ENCODE measurements at places on chromosomes 3 and 15.

DNA sequence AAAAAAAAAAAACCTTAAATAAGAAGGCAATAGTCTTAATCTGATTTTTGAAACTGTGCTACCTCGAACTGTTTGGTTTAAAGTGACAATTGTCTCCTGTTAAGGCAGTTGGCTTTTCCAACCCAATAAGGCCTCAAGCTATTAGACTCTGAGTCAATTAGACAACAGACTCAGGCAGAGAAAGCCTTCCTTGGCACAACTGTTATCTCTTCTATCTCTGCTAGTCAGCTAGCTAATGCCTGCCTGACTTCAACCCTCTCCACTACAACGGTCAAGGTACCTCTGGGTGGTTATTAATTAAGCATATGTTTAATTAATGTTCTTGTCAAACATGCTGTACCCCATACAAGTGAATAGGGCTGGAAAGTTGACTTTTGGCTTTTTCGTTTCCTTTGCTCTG lies 110.2 kb upstream of the NLGN1 start:
- DNase-seq: no peak

DNA sequence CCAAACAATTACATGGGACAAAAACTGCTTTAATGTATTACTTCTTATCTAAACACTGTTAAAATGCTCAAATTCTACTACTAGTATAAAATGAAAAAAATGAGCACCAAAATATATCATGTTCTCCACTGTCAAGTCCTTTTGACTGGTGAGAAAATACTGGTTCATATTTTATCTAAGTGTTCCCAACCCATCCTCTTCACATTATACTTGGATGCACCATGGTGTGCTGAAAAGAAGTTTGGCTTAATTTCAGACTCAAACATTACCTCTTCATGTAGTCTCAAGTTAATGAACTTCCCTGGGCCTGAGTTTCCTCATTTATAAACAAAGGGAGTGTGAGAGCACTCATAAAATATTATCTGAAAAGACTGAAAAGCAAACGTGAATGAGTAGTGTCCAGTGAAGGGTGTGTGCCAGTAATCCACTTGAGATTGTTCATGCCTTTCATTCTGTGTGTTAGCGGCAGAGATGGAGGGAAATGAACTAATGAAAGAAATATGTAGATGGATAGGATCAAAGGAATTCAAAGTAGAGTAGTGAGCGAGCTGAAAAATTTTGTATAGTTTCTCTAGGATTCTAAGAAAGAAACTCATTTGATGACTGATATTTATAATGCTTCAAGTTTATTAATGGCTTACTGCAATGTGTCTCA lies 263.2 kb downstream of the NLGN1 start:
- DNase-seq: no peak

- DNase-seq: no peak
Measured at GRCh38 chr15:84981711-84982300, at the start of gene PDE8A. Gene PDE8A (plus strand): TSS chr15:84981856. CDS start chr15:84982163, 307 bp downstream.

DNA sequence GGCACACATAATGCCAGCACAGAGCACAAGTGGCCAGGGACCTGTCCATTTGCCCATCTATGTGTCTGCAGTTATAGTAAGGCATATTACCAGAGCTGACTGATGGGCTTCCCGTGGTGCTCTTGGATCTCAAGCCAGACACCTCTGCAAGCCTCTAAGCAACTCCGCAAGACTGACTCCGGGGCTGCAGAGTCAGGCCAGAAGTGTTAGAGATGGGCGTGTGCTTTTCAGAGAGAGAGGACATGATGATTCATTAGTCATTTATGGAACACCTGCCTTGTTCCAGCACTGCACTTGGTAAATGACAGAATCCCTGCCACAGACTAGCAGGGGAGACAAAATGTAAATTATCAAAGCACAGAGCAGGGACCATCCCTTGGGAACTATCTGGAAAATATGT lies 559.0 kb downstream of the PDCD6IP start:
- DNase-seq: no peak

DNA sequence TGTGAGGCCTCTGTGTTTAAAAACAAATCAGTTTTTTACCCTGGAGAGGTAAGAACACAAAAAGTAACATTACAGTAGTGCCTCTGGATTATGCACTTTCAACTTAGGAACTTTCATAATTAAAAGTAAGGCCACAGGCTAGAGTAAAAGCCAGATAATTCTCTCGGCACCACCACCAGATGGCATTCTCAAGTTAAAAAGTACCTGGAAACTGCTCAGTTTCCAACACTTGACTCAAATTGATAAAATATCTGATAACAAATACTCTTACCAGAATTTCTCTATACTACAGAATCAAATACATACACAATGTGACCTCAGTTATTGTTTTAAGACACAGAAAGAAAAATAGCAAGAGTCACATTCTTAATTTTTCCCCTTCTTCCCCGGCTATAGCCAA lies 19.9 kb downstream of the SPICE1 start:
- no peak for DNase-seq

GRCh38 chr3:95037927-95038326 lies 975.1 kb downstream of the NSUN3 start:
- no peak for DNase-seq

DNA sequence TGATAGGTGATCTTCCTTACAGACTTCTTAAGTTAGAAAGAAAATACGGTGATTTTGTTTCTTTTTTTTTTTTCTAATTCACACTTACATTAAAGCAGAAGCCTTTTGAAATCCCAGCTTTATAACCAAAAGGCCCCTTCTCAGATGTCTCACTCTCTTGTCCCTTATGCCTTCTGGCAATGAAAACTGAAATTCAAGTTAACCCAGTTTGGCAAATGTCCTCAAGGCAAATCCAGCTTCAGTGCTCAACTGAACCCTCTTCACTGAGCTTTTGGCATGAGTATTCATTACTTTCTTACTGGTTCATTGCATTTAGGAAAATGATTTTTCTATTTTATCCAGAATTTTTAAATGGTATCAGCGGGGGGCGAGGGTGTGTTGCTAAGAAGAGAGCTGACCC lies 17.0 kb downstream of the PLCH1 start:
- DNase-seq: no peak

DNA sequence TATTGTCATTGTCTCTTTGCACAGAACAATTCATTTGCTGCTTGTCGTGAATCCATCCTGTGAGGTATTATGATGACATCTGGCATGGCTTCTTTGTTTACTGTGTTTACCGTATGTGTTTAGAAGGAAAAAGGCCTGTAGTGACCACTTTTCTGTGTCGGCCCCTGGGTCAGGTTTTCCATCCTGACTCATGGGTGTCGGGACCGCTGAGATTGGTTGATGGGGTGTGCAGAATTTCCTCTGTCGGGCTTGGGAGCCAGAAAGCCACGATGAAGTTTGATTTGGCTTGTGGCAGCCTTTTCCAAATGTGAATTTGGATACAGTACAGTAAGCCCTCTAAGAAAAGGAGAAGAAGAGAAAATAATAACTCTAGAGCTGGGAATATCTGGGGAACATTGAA lies 113.5 kb downstream of the FNDC3B start:
- no peak for DNase-seq

- DNase-seq: peak; percentile 37
Measured at GRCh38 chr3:3170998-3171397, 8.5 kb downstream of the CRBN start.

- peak; percentile 73 for DNase-seq
Measured at GRCh38 chr15:77409259-77410156, 10.4 kb downstream of the PEAK1 start.

GRCh38 chr3:149020839-149021252 lies 29.5 kb downstream of the GYG1 start:
- no peak for DNase-seq

GRCh38 chr3:98020412-98020811 lies 14.7 kb downstream of the GABRR3 start:
- no peak for DNase-seq

- no peak for DNase-seq
Measured at GRCh38 chr3:143811602-143812001, 36.7 kb downstream of the SLC9A9 start.

GRCh38 chr15:40364251-40364650 lies 6.2 kb downstream of the DISP2 start:
- no peak for DNase-seq

DNA sequence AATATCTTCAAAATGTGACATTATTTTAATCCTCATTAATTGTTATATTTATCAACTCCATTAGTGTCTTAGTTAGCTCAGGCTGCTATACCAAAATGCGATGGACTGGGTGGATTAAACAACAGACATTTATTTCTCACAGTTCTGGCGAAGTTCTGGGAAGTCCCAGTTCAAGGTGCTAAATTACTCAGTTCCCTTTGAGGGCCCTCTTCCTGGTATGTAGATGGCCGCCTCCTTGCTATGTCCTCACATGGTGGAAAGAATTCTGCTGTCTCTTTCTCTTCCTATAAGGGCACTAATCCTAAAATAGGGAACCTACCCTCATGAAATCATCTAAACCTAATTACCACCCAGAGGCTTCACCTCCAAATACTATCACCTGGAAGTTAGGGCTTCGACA lies 38.8 kb upstream of the DUT start:
- DNase-seq: no peak

GRCh38 chr3:13538520-13539291 lies 10.2 kb upstream of the FBLN2 start:
- DNase-seq: no peak

DNA sequence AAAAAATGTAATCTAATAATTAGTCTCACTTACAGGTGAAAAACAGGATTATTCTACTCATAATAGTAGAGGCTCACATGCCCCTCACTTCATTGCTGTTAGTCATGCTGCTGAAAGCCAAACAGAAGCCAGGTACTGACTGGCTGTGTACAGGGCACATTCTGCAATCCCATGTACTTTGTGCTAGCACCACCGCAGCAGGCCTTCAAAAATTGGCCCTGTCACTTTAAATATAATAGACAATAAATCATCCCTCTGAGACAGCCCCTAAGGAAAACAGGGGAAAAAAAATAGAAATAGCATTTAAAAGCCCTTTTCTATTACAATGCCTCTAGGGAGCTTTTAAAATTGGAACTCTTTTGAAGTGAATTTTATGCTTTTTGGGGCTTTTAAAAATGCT lies 723.8 kb downstream of the TUSC7 start:
- no peak for DNase-seq

GRCh38 chr3:123396171-123397049 lies 52.5 kb downstream of the ADCY5 start:
- peak; percentile 94 for DNase-seq

GRCh38 chr15:74265046-74265639 lies 29.0 kb downstream of the CCDC33 start:
- DNase-seq: no peak

DNA sequence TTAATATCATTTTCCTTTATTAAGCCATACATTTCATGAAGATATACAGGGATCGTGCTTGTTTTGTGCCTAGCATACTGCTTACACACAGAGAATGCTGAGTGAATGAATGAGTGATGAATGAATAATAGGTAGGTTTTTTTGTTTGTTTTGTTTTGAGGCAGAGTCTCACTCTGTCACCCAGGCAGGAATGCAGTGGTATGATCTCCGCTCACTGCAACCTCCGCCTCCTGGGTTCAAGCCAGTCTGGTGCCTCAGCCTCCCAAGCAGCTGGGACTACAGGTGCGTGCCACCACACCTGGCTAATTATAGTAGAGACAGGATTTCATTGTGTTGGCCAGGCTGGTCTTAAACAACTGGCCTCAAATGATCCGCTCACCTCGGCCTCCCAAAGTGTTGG lies 400.0 kb downstream of the ROBO1 start:
- no peak for DNase-seq

- DNase-seq: no peak
Measured at GRCh38 chr15:98967916-98968315, 39.7 kb downstream of the PGPEP1L start.

DNA sequence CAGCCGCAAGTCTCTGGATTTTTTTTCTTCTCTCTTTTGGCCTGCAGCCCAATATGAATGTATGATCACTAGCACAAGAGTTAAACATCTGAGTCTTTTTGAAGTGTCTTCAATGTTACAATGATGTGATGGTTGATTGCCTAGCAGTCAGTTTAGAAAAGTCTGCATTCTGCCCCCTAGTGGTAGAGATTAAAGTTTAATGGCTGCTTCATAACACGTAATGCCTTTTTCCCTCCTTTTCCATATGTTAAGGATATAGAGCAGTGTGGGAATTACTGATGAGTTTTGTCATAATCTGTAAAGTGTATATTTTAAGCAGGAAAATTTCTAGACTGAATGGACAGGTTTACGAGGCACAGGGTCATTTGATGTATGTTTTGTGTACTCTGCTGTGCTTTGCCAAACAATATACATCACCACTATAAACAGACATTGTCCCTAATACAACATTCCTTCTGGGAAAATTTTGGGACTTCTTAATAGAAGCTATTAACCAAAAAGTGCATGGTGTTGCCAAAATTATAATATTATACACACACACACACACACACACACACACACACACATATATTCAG lies 1038.5 kb upstream of the NR2F2 start:
- no peak for DNase-seq

- DNase-seq: no peak
Measured at GRCh38 chr3:82259994-82260393, 498.5 kb upstream of the GBE1 start.

- DNase-seq: no peak
Measured at GRCh38 chr3:49076646-49077045, 17.2 kb downstream of the QRICH1 start.

GRCh38 chr15:75584121-75584520 lies 5.0 kb upstream of the PTPN9 start:
- no peak for DNase-seq

DNA sequence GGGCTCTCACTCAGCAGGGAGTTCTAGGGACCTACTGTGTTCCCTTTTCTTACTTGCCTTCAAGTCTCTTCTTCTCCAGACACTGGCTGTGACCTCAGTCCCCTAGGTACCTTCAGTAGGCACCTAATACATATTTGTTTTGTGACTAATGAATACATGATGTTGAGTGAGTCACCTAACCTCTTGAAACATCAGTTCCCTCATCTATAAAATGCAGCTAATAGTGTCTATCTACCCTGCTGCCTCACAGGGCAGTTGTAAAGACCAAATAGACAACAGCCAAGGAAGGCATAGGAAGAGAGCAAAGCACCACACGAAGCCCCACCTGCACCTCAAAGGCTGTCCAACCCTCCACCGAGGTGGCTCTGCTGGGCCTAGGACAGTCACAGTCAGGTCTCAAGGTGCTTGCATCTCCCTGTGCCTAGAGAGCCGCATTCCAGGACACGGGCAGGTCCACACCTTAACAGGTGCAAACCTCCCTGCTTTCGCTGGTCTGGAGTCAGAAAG lies 29.1 kb downstream of the DAPK2 start:
- DNase-seq: no peak

DNA sequence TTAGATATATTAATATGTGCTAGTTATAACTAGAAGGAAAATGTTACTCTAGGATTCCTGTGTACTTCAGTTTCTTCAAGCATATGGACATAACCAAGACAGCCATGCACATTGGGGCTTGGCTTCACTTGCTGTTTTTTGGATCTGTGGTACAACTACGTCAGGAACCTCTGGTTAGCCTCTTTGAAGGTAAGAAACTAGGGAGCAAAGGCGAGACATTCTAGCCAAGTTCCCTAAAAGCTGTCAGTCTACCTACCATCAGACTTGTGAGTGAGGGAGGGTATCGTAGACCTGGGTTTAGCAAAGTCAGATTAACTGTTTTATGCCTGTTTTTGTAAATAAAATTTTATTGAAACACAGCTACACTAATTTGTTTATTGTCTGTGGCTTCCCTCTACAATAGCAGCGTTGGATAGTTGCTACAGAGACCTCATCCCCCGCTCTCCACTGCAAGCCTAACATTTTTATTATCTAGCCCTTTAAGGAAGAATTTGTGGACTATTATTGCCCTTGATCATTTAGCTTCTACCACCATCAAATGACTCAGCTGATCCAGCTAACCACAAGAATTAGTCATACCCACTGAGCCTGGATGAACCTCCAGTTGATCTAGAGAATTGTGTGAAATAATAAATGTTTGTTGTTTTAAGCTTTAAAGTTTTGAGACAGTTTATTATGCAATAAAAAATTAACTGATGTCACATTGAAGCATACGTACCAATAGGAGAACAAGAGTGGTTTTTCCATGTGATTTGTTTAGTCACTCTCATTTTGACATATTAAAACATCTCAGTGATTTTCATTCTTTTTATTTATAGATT lies 58.1 kb downstream of the RSRC1 start:
- DNase-seq: peak; percentile 52
